ENCODE measurements at places on chromosomes 7 and 10.

DNA sequence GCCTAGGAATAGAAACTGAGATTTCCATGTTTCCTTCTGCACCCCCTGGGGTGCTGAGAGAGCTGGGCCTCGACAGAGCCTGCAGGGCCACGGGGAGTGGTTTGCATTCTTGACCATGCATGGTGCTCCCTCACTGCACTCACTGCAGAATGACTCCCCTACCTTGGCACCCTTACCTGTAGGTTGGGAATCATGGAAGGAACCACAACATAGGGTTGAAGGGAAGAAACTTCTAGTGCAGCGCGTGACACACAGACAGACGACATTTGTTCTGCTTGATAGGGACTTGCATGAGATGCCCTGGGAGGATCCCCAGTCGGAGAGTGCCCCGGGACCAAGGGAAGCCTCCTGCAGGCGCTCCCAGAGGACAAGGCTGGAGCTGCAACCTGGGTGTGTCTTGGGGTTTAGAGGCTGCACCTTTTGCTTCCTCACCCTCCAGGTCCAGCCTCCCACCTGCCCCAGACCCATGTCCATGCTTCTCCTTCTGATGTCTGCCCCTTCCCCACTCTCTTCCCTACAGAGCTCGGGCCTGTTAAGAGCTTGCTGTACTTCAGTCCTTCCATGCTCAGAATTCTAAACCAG lies 245.2 kb downstream of the ABCA13 start:
- DNase-seq: no peak

GRCh38 chr7:157192861-157193260 lies 54.1 kb downstream of the UBE3C start:
- DNase-seq: no peak

- DNase-seq: no peak
These were observed 132.4 kb downstream of the DNAH11 start for GRCh38 chr7:21675255-21675654.

- DNase-seq: no peak
These were observed 256.7 kb upstream of the DGKB start for GRCh38 chr7:15159261-15159660.

DNA sequence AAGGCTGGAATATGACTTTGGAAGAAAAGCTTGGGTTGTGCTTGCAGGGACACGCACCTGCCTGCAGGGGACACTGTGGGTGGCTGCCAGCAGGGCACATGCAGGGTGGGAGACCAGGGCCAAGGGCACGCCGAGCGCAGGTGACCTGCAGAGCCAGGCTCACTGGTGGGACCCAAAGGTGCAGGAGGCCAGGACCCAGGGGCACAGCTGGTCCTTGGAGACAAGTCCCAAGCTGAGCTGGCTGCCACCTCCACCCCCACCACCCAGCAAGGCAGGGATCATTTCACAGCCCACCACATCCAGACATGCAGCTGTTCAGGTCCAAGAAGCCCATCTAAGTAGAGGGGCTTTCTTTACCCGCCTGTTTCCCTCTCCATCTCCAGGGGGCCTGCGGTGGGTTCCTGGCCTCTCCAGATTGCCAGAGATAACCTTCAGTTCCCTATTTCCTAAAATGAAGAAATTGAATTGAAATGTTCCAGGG lies 13.8 kb upstream of the CLIP2 start:
- DNase-seq: no peak

- DNase-seq: no peak
These were observed 90.4 kb downstream of the KIAA1549 start for GRCh38 chr7:138890499-138891445.

- DNase-seq: no peak
These were observed 6.7 kb downstream of the AOAH start for GRCh38 chr7:36717586-36717985.

GRCh38 chr7:24129597-24129996 lies 154.4 kb upstream of the NPY start:
- no peak for DNase-seq

DNA sequence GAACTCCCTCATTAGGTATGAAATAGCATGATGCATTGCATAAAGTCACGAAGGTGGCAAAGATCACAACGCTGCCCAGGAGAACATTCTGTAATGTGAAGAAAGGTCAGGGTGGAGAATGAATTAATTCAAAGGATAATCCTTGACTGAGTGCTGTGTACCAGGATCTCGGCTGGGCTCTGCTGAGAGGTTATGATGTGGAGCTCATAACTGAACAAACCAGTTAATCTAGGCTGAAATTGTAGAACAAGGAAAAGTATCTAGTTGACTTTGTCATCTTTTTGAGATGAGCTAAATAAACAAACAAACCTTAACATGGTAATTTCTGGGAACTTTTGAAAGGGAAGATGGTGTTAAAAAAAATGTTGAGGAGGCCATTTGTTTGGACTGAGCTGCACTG lies 6.1 kb downstream of the MSMB start:
- no peak for DNase-seq

DNA sequence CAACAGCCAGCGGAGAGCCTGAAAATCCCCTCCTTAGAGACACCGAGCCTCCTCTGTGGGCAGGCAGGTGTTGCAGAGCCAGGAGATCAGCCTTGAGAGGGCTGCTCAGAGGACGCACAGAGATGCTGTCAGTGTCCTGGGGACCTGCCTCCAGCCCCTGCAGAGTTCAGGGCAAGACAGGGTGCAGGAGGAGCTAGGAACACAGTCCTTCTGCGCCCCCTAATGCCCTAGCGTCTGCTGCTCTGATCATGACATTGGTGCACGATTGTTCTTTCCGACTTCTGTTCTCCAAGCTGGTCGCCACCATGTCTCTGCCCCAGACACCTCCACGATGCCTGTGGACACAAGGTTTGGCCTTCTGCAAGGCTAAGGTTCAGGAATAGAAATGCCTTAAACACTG lies 613.7 kb upstream of the MKI67 start:
- no peak for DNase-seq

DNA sequence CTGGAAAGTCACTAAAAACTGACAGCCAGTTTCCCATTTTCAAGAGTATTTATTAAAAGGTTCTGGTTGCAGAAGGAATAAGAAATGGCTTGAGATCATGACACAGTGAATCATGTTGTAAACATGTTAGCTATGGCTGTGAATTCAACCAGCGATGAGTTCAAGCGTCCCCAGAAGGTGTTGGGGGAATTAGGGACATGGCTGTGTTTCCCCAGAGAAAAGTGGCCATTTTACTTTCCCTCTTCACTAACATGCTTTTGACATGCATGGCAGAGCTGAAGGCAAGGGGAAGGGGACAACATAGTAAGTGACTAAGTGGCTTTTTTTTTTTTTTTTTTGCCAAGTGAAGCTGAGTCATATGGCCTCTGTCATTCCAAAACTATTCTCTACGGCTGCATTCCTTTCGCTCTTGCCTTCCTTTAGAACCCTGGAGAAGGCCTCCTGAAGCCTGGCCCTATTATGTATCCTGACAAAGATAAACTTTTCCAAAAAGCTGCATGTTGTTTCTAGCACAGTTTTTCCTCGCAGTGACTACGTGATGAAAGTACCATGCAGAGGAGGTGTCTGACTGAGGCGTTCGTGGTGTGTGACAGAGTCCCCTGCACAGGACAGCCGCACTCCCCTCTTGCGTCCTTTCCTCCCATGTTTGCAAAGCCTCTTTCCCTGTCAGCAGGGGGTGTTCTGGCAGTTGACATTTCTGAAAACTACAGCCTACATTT lies 46.9 kb downstream of the EGFR start:
- DNase-seq: no peak

DNA sequence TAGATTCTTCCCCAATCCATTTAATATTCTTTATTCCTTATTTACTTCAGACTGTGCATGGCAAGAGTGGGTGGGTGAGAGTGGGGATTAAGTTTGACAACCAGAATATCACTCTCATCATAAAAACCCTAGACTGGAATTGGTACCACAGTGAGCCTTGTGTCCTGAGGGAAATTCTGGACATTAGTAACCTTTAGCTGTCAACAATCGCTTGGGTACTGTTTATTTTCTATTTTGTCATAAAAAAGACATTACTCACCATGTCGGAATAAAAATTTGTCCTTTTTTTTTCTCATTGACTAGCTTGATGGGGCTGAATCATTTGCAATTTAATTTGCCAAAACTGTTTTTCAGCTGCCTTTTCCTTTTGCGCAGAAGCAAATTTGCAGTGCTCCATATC lies 176.1 kb upstream of the SEMA3C start:
- DNase-seq: no peak

GRCh38 chr10:107899075-107899474 lies 734.6 kb upstream of the SORCS1 start:
- DNase-seq: no peak

GRCh38 chr10:44831581-44831980 lies 79.6 kb upstream of the TMEM72 start:
- no peak for DNase-seq

GRCh38 chr7:113209449-113210203 lies 91.3 kb upstream of the SMIM30 start:
- DNase-seq: no peak

GRCh38 chr7:25541094-25541821 lies 313.0 kb upstream of the NPVF start:
- DNase-seq: no peak

- no peak for DNase-seq
These were observed 57.1 kb downstream of the KIF5B start for GRCh38 chr10:31999070-31999660.

GRCh38 chr7:133077394-133077793 lies 4.5 kb downstream of the CHCHD3 start:
- no peak for DNase-seq

- no peak for DNase-seq
These were observed 124.8 kb downstream of the CPED1 start for GRCh38 chr7:121113288-121113687.

DNA sequence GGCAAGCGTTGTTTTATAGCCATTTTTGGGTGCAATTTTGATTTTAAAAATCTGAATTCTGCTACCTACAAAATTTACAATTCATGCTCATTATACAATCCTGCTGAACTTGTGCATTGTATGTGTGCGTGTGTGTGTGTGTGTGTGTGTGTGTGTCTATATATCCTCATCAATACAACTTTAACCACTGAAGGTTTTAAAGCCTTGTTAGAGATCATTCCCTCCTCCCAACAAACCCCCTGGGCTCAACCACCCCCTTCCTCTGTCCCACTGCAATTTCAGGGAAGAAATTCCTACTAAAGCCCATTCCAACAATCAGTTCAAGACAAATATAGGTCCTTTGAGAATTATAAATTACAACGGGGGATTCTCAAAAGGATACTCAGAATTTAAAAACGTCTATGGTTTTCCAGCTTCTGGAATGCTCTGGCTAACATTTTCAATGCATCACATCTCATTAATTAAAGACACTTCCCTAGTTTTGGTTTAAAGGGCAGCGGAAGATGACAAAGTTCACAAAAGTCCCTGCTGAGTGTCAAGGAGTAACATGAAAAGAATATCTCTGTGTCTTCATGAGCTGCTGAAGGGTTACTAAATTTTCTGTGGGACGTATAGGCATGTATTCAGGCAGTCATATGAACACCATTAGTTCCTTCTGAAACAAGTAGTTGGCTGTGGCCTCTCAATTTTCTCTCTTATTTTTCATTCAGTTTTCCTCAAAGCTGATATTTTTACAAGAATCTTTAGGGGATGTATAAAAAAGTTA lies 889 bp upstream of the SEMA3A start:
- DNase-seq: no peak

- no peak for DNase-seq
These were observed 6.9 kb upstream of the VAX1 start for GRCh38 chr10:117145019-117145418.

DNA sequence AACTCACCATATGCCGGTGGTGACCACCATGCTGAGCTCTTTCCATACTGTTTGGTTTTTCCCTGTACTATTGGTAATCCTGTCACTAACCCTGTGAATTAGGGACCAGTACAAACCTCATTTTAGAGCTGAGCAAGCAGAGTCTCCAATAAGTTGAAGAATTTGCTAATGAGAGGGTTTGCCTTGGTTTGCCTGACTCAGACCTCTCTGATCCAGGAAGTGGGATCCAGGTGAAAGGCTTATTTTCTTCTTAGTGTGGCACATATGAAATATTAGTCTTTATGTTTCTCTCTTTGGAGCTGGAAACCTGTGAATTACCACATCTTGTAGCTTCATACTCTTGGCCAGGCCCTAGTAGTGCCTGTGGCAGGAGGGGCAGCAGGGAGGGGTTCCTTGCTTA lies 114.1 kb upstream of the IGFBP3 start:
- DNase-seq: no peak

DNA sequence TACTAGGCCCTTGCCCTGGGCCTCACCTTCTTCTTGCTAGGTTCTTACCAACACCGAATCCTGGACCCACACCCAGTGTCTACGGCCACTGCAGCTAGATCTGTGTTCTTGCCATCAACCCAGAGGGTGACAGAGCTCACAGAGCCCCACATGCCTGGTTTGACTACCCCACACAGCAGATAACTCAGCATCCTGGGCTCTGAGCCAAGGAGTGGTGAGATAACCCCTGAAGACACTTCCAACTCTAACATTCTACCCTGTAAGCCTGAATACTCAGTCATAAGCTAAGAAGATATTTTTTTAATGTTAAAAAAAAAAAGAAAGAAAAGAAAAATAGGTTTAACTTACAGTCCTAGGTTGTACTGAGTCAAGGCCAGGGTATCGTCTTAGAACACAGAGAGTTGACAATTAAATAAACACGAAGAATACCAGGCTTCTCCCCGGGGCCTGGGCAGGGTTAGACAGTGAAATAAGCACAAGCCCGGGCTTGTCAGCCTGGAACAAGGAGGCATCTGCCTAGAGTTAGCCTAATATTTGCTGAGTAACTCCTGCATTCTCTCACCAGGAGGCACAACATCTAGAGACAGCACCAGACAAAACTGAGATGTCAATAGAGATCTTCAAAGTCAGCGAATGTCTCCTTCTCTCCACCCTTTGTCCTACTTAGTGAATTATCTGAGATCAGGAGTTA lies 556.5 kb upstream of the LRRN3 start:
- no peak for DNase-seq

GRCh38 chr10:132986576-132986975 lies 44.2 kb upstream of the CFAP46 start:
- DNase-seq: no peak

DNA sequence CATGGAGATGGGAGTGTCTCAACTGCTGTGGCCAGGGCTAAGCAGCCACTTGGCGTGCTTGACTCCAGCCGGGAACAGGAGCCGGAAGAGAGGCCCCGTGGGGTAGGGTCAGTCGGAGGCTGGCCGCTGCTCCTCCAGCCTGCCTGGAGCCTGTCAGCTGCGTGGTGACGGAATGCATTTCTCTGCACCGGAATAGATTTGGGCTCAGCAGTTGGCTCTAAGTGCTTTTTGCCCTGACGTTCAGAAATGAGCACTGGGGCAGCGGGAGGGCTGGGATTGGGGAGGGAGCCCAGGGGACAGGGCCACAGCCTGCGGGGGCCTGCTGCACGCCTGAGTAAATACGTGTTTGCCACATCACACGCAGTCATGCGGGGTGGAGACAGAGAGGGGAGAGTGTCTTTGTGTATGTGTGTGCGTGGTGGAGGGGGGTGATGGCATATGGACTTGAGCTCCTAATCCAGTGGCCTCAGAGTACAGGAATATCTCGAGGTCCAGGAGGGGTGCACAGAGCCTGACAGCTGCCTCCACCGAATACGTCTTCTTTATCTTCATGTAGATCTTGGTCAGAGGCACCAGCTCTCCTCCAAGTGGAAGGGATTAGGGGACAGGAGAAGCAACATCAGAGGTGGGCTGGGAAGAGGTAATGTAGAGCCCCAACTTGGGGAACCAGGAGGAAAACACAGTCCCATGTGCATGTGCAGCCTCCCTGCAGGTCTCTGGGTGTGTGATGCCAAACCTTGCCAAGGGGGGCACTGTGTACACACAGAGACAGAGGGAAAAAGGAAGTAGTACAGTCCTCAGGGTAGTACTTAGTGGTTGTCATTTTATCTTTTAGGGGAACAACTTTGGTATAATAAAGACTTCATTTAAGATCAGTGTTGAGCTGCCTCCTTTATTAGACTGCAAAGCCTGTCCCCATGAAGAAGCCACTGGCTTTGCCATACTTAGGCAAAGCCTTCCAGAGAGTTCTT lies 151.4 kb downstream of the CDH23 start:
- DNase-seq: peak; percentile 5
